ENCODE measurements at places on chromosomes 5 and 9.

DNA sequence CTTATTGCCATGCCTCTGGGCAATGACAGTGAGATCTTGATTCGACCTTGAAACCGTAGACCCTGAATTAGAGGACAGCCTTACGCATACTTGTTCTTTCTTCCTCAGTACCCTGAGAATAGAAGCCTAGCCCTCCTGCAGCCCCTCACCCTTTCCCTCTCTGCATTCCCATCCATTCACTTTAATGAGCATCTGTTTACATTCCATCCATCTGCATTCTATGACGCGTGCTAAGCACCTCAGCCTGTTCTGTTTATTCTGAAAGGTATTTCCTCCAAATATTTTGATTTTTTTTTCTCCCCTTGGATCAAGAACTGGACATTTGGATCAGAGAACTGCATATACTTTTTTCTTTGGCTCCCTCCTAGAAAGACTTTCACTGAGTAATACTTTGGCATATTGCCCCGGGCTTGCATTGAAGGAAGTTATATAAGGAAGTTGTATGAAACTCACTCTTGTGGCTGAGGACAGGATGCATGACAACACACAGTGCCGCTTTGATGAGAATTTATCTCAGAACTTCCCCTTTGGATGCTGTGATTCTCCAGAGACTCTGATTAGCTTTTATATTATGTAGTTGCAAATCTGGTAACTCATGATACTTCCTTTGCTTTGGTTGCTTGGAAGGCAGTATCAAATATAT, 15.7 kb downstream of the TMEM8B start:
- peak; percentile 77 for DNase-seq

DNA sequence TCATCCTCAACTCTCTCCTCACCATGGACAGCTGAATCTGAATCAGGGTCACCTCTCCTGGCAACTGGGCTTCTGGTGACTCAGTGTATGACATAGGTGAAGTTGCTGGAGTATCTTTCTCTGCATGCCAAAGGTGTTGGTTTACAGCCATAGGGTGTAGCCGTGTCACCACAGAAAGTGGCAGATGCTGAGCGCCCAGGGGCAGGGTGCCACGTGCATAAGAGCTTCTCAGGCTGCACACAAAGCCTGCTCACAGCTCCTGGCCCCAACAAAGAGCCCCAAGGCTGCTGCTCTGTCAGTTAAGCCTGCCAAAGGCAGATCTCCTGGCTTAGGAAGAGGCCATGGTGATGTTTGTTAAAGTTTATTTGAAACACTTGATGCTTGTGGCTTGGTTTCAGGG, 297.7 kb upstream of the WWC1 start:
- DNase-seq: no peak

- DNase-seq: no peak
Measured at GRCh38 chr9:35771075-35771433, 17.0 kb upstream of the MSMP start.

GRCh38 chr5:68047035-68047434, 168.5 kb upstream of the PIK3R1 start:
- no peak for DNase-seq

DNA sequence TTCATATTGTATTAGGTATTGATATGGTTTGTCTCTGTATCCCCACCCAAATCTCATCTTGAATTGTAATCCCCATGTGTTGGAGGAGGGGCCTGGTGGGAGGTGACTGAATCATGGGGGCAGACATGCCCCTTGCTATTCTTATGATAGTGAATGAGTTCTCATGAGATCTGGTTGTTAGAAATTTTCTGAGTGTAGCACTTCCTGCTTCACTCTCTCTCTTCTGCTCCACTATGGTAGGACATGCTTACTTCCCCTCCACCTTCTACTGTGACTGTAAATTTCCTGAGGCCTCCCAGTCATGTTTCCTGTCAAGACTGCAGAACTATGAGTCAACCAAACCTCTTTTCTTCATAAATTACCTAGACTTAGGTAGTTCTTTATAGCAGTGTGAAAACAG, 187.4 kb upstream of the SLC24A2 start:
- DNase-seq: no peak

DNA sequence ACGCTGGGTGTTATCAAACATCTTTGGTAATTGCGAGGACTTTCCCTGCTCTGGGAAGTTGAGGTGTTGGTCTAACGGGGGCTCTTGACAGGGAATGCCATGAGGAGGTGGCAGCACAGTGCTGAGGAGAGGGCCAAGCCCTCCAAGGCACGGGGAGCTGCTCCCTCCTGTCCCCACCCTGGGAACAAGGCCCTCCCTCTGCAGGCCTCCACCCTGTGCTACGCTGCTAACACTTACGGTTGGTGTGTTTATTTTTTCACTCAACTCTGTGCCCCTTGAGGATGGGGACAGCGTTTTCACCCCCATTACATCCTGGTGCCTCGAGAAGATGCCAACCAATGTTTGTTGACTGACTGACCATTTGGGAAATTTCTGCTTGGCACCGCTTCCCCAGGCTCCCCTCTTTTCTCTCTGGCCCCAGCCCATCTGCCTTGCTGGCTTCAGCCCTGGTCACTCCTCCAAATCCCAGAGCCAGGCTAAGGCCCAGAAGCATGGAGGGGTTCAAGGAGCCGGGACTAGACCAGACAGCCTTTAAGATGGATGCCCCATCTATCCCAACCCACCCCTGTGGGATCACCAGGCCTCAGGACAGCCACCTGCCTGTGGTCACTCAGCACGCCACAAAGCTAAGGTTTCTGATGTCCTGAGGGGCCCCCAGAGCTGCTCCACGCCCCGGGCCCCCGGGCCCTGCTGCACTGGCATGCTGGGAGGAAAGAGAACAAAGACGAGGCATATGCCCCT, 125.7 kb downstream of the BARX1 start:
- DNase-seq: no peak

- no peak for DNase-seq
Measured at GRCh38 chr9:125749287-125749935, 2.2 kb downstream of the PBX3 start.

GRCh38 chr5:154077696-154078095, 38.9 kb downstream of the MFAP3 start:
- DNase-seq: no peak

DNA sequence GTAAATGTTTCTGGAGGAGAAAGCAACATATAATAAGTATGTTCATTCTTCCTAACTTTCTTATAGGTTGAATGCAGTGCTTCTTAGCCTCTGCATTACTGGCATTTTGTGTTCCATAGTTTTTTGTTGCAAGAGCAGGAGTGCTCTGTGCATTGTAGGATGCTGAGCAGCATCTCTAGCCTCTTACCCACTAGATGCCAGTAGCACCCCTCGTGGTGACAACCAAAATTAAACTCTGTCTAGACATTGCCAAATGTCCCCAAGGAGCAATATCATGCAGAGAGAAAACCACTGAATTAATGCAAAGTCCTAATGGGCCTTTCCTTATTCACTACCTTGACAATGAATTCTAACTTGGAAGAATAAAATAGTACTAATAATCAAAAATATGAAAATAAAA, 147.0 kb downstream of the GLIS3 start:
- no peak for DNase-seq

DNA sequence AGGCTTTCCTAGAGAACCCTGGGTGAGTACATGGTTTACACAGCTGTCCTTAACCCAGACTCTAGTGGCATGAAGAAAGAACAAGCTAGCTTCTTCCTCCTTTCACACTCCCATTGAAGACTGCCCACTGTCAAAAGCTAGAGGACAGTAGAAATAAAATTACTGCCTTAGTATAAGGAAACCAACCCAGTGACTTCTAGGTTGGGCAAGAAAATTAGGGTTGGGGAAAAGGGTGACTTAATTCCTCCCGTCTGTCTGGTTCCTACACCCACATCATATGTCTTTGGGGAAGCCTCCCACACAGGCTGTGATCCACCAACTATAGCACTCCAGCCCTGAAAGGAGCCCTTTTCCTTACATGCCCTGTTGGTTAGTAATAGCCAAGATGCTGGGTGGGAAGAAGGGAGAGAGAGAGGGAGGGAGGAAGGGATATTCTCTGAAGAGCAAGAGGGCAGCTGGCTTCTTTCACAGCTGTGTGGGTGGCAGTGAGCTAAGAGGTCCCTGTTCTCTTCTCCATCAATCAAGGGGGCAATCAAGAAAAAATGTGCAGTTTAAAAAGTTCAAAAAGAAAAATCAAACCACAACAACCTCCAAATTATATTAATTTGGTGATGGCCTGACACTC, 21.7 kb downstream of the HBEGF start:
- no peak for DNase-seq

DNA sequence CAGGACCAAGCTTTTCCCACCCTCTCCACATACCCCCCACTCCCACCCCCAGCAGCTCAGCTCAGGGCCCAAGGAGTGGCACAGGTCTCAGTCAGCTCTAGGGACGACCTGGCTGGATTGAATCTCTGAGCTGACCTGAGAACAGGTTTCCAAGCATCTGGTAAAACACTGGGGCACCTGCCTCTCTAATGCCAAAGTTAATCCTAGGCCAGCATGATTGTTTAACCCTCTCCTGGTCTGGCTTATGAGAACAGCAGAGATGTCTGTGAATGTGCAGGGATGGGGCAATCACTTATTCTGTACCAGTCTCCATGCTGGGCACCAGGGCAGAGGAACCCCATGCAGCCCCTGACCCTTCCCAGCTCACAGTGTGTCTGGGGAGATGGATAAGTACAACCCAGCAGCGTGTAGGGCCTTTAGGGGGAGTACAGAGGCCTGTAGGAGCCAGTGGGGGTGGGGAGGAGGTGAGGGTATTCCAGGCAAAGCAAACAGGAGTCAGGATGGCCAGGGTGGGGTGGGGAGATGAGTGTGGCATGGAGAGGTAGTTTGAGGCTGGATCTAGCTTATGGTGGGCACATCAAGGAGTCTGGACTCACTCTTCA, 678 bp upstream of the KIF12 start:
- no peak for DNase-seq

DNA sequence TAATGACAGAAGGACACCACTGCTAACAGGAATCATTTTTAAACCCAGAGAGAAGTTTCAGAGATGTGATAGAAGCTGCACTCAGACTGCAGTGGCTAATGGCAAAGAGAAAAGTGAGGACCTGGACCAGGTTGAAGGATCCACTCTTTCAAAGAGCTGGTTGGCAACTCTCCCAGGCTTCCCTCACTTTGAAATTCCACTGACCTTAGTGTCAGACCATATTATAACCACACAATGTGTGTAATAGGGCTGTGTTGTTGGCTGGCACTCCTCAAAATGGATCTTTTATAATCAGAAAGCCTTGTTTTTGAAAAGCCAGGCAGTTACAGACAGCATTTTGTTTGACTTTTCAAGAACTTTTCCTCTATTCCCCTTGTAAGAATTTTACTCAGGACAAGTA, 280.7 kb downstream of the PRELID2 start:
- no peak for DNase-seq

- no peak for DNase-seq
Measured at GRCh38 chr5:14071433-14071832, 71.7 kb upstream of the TRIO start.

GRCh38 chr5:16679863-16680262, 63.1 kb upstream of the RETREG1 start:
- no peak for DNase-seq

- no peak for DNase-seq
Measured at GRCh38 chr5:52132053-52132452, 655.7 kb upstream of the ITGA1 start.

DNA sequence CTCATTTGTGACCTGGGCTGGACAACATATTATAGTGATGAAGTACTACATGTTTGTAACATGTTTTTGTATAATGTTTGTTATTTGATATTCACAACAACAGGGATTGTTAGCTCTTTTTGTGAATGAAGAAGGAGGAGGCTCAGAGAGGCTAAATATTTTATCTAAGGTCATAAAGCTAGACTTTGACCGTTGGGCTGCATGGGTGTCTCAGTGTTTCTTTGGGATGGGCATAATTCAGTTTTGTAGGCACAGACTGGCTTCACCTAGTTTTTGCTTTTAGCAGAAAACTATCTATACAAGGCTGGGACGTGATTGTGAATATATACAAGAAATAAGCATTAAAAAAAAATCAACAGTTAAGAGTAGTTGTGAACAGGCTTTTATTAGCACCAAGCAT, 15.0 kb upstream of the GNG10 start:
- DNase-seq: no peak

All from natural killer cell (primary cell).